Esophagus mucosa (tissue), 1 donor: ENCODE measurements at places on chromosomes 7 and 10. TPM values are rescaled to one million over a fixed set of nuclear protein-coding genes. Genes with fewer than 3 reads are reported as not detected.
A peak's percentile ranks its signal among the peaks of the same experiment; 100 is the strongest.

GRCh38 chr7:42876182-42877068, 35.4 kb downstream of the C7orf25 start:
- peak; percentile 66 for ATAC-seq

- ATAC-seq, result no peak
These were observed 85.5 kb downstream of the ETV1 start for GRCh38 chr7:13904007-13904406.

Gene MMD2
- not detected for total RNA-seq

GRCh38 chr7:106101726-106102125, 10.4 kb downstream of the SYPL1 start:
- no peak for ATAC-seq

DNA sequence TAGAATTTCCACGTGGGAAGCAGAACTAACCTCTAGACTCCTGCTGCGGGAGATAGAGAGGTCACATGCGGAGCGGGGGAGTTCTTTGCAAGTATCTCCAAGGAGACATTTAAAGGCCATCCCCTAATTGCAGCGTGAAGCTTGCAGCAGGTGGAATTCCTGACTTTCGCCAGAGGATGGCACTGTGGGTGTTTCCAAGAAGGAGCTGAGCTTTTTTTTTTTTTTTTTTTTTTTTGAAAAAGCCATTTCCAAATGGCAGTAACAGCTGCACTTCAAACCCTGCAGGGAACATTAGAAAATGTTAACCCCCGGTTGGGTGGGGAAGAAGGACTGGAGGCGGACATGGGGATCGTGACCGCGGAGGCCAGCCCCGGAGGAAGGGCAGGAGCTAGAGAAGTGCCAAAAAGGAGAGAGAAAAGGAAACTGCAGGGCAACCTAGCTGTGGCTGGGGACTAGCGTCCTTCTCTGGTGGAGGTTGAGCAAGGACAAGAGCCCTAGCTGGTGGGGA, 487.7 kb downstream of the TYW1 start:
- no peak for ATAC-seq

DNA sequence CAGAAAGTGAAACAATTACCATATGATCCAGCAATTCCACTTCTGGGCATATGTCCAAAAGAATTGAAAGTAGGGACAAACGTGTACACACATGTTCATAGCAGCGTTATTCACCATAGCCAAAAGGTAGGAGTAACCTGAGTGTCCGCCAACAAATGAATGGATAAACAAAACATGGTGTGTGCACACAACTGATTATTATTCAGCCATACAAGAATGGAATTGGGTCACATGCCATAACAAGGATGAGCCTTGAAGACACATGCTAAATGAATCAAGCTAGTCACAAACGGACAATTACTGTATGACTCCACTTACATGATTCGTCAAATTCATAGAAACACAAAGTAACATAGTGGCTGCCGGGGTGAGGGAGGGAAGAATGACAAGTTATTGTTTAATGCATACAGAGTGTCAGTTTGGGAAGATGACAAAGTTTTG, 4.1 kb upstream of the OIT3 start:
- peak; percentile 97 for ATAC-seq

DNA sequence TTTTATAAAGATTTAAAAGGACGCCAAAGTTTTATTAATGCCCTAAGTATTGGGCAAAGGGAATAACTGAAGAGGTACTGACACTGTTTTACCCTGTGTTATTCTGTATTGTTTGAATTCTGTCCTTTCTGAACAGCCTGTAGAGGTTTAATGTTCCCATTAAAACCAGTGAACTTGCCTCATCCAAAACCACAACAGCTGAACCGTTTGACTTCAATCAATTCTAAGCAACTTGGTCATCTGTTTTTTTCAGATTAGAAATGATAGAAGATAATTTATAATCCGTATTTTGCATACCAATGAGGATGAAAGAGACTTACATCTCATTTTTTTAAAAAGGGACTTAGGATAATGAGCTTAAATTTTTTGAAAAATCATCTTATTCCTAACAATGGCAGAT, 40.4 kb downstream of the HACD1 start:
- no peak for ATAC-seq

- ATAC-seq, result no peak
These were observed 658.6 kb downstream of the CCSER2 start for GRCh38 chr10:84987039-84987438.

Gene NEUROG3
- total RNA-seq, result not detected

DNA sequence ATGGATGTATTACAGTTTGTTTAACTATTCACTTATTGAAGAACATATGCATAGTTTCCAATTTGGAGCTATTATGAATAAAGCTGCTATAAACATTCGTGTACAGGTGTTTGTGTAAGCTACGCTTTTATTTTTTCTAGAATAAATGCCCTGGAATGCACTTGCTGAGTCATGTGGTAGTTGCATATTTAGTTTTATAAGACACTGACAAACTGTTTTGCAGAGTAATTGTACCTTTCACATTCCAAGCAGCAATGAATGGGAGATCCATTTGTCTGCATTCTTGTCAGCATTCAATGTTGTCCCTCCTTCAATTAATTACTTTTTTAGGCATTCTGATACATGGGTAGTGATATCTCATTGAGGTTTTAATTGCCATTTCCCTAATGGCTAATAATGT, 373.6 kb upstream of the GHITM start:
- ATAC-seq, result no peak

DNA sequence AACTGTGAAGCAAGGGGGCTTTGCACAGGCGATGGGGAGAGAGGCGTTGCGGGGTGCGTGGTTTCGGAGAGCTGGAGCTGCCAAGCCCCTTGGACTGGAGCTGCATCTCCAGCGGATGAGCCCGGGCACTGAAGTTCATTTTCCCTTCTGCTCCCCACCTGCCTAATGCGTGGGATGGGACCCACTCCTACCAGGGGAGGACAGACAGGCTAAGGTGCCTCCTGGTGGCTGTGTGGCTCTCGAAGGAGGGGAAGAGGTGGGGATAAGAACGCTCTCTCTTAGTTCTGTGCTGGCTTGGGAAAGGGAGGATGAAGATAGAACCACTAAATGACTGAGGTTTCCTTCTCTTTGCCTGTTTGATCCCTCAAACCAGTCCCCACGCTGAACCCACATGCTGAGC, 177.6 kb upstream of the PITRM1 start:
- no peak for ATAC-seq

DNA sequence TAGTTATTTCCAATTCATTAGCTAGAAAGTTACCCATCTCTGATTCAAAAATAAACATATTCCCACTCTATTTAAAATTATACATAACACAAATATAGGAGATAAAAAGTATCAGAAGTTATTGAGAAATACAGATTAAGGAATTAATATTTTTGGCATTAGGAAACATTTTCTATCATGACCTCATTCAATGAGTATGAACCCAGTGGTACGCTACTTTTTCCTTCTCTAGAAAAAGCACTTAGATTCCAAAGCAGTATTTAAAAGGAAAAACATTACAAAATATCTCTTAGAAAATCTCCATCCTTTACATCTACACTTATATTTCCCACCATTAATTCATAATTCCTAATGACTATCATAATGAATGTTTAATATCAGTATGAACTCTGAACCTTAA, 240.6 kb upstream of the GNAI1 start:
- no peak for ATAC-seq

GRCh38 chr7:85177316-85177715, 9.5 kb downstream of the SEMA3D start:
- ATAC-seq, result no peak

- no peak for ATAC-seq
These were observed 95.3 kb downstream of the WDR11 start for GRCh38 chr10:120946497-120946896.

GRCh38 chr7:139784648-139785047, 6.8 kb upstream of the HIPK2 start:
- ATAC-seq, result peak; percentile 37
